Hematopoietic multipotent progenitor cell treated with erythropoietin and hydrocortisone succinate and interleukin-3 and kit ligand, for 15 days (in vitro differentiated cells): ENCODE measurements at places on chromosomes 11 and 22.

DNA sequence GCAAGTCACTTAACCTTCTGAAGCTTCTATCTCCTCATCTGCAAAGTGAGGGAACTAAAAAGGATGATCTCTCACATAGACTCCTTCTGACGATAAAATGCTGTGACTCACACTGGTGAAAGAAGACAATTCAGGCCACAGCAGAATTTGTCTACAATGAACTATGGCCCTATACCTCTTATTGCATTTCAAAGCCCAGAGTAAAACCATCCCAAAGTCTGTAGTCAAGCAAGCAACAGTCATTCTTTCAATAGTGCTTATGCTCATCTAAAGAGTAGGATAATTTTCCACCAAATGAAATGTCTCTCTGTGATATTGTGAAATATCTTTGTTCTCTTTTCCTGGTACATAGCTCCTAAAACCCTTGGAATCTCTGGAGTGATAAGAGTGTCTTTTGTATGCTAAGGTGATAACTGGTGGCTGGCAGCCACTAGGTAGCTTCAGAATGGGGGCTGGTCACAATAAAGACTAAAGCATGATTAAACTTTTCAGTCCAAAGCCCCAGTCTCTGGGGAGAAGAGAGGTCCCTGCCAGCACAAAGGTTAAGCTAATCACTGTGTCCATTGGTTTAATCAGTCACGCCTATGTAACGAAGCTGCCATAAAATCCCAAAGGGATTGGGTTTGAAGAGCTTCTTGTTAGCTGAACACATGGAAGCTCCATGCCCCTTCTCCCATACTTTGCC, 30.8 kb downstream of the SYTL2 start:
- no peak for DNase-seq

DNA sequence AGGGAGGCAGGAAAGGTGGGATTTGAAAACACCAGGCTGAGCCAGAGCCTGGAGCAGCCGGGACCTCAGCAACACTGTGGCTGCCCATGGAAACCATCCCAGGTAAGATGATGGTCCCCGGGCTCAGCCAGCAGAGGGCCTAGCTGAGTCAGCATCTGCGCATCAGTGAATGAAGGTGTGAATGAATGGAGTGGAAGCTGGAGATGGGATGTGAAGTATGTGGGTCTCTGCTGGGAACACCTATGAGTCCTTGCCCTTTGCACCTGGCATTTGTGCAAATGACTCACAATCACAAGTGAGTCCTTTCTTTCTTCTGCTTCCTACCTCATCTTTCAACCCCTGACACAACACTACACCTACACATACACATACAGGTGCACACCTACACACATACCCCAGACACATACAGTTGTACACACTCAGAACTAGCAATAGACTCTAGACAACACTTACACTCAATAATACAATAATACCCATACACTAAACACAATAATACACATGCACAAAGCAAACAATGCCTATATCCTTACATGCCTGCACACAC, 62.8 kb upstream of the PRDM11 start:
- no peak for DNase-seq

DNA sequence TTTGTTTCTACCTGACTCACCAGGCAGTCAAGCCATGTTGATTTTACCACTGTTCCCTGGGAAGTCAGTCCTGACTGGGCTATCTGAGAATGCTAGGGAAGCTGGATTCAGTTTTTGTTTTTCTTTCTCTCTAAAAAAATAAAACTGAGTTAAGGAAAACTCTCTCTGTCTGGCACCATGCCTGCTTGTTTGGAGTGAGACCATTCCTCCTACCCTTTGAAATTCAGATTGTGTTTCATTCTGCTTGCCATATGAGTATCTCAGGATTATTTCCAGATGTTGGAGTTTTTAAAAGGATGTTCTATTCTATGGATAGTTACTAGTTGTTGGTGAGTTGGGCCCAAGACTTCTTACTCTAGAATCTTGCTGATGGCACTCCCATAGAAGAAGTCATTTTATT, 1917.0 kb downstream of the LRRC4C start:
- no peak for DNase-seq

DNA sequence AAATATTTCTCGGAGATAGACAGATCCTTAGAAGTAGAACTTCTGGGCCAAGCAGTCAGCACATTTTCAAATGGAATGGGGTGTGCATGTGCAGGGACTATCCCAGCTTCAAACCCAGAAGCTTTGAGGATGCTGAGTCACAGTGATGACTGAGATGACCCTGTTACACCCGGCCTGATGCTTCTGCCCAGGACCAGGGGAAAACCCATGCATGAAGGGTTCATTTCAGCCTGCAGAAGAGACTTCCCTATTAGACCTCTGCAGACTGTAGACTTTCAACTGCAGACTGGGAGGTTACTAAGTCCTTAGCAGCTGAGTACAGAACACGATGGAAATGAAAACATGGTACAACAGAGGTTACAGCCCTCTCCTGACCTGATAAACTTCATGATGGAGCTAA, 3.6 kb upstream of the OR2AT4 start:
- DNase-seq = peak; percentile 44

DNA sequence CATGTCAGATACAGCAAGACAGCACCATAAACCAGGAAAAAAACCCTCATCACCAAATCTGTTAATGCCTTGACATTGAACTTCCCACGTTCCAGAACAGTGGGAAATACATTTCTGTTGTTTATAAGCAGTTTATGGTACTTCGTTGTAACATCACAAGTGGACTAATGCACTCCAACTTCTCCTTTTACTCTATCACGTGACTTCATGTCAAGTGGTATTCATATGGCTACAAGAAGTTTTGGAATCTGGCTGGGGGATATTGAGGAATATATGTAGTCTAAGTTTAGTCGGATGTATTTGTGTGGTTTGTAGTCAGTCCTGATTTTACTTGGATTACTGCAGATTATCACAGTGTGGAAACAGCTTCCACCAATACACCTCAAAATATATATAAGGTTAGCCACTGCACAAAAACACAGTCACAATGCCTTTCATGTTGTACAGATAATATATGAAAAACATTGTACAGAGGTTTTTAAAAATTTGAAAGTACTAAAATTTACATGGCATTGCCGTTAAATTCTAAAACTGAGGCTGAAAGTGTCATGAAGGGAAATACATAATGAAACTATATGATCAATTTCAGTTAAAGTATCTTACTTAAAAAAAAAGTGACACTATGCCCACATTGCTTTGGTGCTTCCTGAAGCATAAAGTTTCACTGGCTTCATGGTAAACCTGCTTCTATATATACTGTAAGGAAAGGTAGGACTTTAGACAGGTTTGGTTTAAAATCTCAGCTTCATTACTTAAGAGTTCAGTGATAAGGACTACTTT, 134.1 kb downstream of the CASP12 start:
- no peak for DNase-seq

GRCh38 chr11:131186629-131187101, 183.8 kb upstream of the NTM start:
- no peak for DNase-seq

DNA sequence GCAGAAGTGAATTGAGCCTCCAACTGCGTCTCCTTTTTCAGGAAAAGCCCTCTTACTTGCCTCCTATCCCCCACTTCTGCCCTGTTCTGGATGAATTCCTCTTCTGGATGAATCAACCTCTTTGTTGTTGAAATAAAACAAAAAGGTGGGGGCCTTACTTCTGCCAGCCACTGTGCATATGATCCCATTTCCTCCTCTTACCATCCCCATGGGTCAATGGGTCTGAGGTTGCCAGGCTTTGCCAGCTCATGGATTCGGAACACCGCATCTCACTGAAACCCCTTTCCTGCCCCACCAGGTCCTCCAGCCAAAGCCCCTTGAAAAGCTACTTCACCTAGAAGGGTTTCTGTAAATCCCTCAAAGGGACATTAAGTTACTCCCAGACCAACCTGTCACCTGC, 3.7 kb upstream of the CHST1 start:
- no peak for DNase-seq

GRCh38 chr11:116929414-116930090, 92.1 kb upstream of the APOA1 start:
- DNase-seq = peak; percentile 47

- no peak for DNase-seq
Measured at GRCh38 chr11:19307498-19307897, 66.8 kb upstream of the E2F8 start.

DNA sequence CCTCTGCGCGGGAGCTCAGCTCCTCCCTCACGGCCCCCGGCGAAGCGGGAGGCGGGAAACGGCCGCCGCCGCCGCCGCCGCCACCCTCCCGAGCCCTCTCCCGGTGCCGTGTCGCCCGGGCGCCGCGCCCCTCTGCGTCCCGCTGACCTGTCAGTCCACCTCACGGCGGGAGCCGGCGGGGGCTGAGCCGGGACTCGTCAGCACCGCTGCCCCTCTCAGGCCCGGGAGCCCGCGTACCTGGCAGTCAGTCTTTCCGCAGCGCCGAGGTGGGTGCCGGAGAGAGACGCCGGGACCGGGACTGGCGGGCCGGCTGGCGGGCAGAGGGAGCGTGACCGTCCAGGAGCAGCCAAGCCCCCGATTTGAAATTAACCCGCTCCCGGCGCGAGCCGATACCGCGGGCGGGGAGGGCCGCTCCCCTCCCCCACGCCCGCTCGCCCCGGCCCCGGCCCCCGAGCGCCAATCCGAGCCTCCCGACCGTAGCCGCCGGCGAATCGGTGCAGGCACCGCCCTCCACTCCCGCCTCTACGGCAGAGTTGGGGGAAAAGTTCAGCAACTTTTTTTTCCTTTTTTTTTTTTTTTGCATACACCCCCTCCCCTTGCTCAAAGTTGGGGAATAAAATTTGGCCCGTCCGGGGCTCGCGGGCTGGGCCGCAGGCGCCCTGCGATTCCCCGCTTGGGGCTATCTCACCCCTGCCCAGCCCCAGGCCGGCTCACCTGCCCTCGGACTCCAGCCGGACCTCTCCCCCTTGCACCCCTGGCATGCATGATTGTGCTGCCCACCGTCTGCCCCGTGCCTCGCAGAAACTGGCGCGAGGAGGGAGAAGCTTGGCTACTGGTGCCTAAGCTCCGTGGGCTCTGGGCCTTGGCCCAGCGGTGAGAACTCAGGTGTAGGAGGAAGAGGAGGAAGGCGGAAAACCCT, 774 bp upstream of the E2F8 start:
- peak; percentile 61 for DNase-seq

DNA sequence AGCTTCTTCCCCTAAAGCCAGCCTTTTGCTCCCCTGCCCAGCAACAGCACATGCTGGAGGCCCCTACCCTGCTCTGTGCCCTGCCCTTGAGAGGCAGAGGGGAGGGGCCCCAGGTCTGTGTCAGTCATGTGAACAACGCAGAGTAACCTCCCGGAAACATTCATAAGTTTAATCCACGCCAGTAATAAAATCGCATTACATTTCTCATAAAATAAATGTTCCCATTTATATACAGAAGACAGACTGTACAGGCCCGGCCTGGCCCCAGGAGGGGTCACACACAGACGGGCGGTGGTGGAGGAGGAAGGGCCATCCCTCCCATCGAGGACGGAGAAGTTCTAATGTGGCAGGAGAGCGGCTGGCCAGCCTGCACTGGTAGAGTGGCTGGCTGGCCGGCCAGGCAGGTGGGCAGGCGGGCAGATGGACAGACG, 39.5 kb downstream of the LMO1 start:
- no peak for DNase-seq

GRCh38 chr11:69027704-69028372, 14.8 kb upstream of the MRGPRF start:
- DNase-seq = no peak

DNA sequence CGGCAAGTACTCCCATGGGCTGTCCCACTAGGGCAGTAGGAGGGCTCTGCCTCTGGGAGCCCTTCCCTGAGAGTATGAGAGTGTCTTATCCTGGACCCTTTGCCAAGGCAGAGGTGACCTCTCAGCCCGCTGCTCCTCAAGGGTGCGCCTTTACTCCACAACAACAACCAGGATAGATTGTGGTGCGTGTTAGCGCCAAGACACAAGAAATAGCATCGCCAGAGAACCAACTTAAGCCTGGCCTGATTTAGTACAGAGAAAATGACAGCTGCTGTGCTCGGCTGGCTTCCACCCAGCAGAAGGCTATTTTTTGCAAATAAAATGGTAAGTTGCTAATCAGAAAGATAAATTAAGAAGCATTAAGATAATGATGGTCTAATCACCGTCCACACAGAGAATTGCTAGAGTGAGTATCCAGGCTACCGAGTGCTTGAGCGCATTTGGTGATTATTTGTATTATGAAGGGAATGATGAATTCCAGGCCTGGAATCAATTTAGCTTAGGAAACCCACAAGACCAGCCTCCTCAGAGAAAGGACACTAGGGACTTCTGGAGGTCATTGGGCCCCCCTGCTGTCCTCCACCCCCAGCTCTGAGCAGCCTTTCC, 119.8 kb downstream of the PKNOX2 start:
- DNase-seq = no peak

GRCh38 chr22:47116426-47117341, 354.2 kb downstream of the TBC1D22A start:
- no peak for DNase-seq

- no peak for DNase-seq
Measured at GRCh38 chr22:41308544-41308947, 7.2 kb downstream of the ZC3H7B start.

DNA sequence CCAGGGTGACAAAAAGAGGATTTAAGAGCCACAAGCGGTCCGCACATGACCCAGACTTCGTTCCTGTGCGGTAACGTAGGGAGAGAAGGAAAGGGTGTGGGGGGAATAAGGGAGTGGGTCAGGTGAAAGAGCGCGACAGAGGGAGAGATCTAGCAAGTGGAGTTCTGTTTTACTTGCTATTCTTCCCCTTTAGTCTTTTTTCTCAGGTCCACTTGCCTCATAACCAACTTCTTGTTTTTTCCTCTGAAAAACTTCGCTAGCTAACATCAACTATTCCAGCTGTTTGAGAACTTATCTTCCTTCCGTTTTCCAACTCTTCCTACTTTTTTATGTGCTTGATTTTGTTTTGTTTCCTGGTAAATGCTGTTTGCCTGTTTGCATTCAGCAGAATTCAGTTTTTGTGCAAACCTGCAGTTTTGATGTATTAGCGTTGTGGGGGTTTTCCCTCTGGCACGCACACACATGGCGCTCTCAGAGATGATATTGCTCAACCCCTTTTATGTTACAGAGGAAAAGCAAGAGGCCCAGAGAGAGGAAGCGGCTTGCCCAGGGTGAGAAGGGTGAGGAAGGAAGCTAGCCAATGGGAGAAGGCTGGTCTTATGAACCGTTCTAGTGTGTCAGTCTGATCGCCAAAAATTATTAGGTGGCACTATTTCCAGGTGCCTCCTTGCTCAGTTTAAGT, 592 bp upstream of the CTSC start:
- DNase-seq = peak; percentile 24
